Astrocyte (in vitro differentiated cells and primary cell): ENCODE measurements at places on chromosomes 2 and 18.

- peak; percentile 64 for DNase-seq
Measured at GRCh38 chr2:9378433-9379390, 44.6 kb downstream of the ITGB1BP1 start.

GRCh38 chr2:72681016-72681995 is 144.5 kb downstream of the EXOC6B start:
- DNase-seq, result no peak

GRCh38 chr2:73386894-73387636 is 1.4 kb downstream of the ALMS1 start:
- no peak for DNase-seq

GRCh38 chr2:127158614-127159290 is 51.8 kb upstream of the BIN1 start:
- no peak for DNase-seq

DNA sequence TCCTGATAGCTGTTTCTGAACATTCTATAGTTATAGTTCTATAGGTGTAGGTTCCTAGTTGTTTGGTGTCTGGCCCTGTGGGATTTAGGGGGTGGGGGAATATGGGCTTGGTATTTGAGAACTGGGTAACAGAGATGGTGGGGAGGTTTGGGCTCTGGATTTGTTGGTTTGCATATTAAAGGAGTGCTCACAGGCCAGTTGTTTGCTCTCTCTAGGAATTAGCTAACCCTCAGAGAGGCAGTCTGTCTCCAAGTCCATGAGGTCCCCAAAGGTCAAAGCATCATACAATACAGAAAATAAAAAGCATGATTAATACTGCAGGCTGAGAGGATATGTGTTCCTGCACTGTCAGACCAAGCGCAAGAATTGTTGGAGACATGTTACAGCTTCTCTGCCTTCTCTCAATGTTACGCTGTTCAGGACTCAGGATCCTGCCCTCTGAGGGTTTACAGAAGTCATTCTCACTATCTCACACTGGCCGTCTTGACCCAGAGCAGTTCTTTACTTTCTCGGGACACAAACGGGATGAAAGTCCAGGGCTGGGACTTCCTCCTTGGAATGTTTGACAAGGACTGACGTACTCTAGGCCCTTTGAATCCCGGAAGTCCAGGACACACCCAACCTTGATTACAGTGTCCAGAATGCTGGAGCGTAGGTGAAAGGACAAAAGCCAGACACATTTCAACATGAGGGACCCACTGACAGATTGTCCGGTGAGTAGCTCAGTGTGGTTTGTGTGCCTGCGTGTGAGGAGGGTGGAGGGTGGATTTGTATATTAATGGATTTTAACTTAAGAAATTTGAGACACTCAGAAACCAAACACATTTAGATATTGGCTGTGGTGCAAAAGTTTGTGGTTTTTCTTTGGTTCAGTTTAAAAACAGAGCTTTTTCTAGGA is at the start of gene NOSTRIN:
TSS of gene NOSTRIN (plus strand) at position 677 of the 898 bp plus-strand sequence. CDS start at position 687, 10 bp downstream.
- peak; percentile 80 for DNase-seq

DNA sequence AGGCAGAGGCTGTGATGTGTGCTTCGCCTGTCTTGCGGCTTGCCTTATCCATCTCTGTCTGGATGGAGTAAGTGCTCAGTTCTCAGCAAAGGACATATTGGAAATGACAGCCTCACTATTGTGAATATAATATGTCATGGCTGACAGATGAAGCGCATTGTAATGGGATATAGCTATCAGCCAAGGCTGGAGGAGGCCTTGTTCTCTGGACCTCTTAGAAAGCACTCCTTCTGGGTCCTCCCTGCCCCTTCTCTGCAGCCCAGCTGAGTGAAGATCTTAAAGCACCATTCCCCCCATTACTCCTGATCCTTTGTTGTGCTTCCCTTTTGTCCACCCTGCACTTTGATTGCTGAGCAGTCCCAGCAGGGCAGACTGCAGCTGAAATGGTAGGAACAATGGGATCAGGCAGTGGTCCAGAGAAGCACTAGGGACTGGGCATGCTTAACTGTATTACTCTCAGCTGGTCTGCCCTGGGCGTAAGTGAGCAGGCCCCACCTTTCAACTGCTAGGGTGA is 265.3 kb downstream of the SETBP1 start:
- no peak for DNase-seq

DNA sequence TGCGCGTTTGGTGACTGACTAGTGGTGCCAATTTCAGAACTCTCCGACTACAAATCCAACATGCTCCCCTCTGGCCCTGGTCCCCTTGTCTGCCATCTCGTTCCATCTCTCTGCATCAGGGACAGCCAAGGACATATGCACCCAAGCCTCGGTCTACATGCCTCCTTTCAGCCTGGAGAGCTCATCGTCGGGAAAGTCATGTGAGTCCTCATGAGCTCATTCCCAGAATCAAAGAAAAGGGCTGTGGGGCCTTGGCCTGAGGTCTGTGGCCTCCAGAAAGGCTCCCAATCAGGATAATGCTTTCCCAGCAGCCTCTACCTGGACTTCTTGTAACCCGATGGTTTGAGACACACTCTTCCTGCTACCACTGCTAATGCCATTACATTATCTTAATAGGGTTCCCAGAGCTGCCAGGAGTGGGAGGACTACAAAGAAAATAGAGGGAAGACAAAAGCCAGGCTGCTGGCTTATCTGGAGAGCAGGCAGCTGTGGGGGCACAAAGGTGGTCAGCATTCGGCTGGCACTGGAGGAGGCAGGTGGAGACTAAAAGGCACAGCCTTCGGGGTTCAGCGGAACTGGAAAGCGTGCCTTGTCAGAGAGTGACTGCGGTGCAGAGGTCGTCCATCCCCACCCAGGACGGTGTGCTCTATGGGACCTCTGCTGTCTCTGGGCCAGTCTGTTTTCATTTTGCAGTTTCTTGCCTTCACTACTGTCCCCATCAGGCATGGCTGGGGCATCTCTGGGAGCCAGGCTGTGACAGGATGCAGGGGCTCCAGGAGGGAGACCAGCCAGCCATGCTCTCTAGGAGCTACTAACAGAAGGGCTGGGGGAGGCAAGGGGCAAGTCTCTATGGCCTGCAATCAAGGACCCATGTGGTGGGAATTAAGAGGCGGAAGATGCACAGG is 104.4 kb upstream of the SMAD2 start:
- no peak for DNase-seq

DNA sequence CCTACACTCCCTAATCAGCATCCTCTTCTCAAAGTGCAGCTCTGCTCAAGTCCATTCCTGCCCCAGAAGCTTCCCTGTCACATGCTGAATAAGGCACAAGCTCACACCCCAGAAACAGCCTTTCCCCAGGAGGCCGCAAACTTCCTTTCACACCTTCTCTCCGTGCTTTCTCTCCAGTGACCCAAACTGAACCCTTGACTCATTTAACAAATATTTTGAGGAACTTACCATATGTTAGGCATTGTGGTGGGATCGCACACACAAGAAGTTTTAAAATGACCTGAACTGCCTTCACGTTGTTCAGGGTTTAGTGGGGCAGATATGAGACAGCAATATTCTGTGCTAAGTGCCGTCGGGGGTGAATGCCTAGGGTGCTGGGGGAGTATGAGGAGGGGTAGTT is 161.3 kb downstream of the INSIG2 start:
- peak; percentile 74 for DNase-seq

DNA sequence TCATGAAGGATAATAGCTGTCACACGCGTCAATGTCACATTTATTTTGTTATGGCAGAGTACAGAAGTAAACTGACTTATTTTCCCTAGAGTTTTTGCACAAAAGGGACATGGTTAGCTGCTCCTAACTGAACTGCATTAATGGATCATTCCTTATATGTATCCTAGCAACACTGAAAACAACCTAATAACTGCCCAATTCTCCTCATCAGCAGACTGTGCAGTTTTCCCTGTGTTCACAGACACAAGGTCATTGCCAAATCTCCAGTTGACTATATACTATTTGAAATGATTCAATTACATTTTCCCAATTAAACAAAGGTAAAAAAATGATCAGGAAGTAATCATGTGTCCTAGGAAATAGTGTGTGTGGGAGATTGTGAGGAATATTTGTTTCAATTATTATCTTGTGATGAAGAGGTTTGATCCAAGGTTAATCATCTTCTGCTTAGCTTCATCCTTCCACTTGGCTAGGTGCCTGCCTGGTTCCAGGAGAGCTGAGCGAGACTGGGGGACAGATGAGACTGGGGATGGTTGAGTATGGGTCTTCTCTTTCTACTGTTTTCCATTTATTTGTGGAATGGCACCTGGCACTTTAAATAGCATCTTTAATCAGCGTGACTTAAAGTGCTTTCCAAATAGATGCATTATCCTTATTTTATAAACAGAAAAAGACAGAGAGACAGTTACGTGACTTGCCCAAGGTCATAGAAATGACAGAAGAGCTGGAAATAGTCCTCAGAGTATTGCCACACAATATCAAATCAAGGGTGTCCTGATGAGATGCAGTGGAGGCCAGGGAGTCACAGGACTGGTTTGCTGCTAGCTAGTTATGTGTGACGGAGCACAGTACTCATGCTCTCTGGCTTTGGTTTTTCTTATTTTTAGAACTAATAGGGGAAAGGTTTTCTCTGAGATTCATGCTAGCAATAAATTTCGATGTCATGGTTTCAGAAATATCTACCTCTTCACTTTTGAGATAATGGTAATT is 335.6 kb downstream of the PIK3C3 start:
- DNase-seq, result no peak

- no peak for DNase-seq
Measured at GRCh38 chr2:224278531-224278930, 123.4 kb downstream of the FAM124B start.

DNA sequence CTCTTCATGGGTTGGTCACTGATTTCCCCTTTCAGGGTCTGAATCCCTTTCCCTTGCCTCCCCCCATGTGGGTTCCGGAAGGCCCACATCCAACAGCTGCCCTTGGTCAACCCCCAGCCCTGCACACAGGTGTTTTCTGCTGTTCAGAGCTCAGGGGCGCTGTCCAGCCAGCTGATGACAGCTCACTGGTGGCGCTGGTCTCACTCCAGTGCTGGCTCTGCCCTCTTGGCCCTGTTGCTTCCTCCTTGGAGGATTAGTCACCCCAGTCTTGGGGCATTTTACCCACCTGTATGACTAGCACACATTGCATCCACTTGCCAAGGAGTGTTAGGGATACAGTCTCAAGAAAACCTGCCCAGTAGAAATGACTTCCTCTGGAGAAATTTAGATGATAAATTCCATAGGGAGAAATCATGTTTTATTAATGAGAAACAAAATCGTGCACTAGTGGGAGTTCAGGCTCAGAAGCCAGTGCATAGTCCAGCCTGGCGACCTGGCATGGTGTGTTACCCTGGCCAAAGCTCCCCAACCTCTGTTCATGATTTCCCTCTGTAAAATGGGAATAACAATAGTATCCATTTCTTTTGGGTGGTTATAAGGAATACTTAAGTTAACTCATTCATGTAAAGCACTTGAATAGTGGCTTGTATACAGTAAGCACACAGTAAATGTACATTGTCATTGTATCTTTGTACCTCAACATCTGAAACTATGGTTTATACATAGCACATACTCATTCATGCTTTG is 21.6 kb downstream of the CRIM1 start:
- no peak for DNase-seq

GRCh38 chr2:223941579-223942277 is 3.4 kb downstream of the WDFY1 start:
- DNase-seq, result peak; percentile 94

DNA sequence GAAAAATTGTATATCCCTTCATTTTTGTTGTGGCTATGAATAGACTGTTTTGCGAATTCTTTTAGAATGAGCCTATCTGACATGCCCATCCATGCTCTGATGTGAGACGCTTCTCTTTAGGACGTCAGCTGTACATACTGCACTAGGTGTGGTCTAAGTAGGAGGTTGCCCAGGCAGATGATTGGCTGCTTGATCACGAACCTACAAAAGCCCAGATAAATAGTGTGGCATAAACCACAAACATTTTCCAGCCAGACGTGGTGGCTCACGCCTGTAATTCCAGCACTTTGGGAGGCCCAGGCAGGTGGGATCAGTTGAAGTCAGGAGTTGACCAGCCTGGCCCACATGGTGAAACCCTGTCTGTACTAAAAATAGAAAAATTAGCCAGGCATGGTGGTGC is 251.8 kb downstream of the AGAP1 start:
- DNase-seq, result peak; percentile 25

DNA sequence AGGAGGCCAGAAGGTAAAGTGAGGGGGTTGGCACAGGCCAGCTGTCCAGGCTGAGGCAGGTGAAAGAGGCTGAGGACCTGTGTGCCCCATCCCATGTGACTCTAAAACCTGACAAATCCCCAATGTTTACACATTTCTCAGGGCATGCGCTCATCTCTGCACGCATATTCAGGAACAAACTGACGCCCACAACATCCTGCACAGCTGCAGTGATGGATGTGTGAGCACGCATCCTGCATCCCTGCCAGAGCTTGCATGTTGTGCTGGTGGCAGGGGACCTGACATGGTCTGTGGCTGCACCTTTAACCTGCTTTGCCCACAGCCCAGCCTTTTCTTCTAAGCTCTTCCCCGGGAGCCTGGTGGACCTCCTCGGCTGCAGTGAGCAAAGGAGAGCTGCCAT is 83.1 kb downstream of the FBXO15 start:
- DNase-seq, result no peak
